ENCODE measurements at places on chromosomes 12 and 14.

DNA sequence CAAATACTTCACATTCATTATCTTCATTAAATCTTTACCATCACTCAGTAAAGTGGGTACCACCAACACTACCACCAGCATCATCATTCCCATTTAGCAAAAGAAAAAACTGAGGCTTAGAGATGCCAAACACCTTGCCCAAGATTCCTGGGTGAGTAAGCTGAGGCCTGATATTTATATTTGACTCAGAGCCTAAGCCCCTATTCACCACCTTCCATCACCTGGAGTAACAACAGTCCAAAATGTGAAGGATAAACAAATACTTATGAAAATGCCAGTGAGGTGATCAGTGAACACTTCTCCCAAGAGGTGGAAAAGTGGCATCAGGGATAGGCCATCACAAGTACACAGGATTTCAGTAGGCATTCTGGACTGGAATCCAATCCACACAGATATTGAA lies 3.7 kb downstream of the SLC38A1 start:
- no peak for DNase-seq

- DNase-seq = no peak
These were observed 6.1 kb downstream of the NDRG2 start for GRCh38 chr14:21018781-21019180.

DNA sequence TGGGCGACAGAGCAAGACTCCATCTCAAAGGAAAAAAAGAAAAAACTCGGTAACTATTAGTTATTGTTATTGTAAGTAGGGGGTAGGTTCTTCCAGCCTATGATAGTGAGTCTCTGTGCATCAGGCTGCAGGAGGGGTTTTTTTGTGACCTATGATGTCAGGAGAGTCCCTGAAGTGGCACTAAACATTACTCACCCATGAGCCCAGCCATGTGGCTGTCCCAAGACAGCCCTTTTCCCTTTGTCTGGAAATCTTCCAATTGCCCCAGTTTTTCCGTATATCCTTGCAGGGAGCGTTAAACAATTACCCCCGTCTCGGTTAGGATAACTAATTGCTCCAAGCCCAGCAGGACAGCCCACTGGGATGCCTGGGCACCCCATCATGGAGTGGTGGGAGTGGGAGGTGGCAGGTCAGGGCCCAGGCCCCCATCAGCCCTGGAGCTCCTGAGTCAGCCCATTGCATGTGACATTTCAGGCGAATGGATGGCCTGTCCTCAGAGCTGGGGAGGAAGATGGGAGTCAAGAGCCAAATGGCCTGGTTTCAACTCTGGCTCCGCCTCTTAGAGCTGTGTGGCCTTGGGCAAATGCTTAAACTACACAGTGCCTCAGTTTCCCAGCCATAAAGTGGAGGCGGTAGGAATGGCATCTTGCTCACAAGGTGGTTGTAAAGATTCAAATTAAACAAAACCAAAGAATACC lies 16.4 kb downstream of the PHETA1 start:
- no peak for DNase-seq

DNA sequence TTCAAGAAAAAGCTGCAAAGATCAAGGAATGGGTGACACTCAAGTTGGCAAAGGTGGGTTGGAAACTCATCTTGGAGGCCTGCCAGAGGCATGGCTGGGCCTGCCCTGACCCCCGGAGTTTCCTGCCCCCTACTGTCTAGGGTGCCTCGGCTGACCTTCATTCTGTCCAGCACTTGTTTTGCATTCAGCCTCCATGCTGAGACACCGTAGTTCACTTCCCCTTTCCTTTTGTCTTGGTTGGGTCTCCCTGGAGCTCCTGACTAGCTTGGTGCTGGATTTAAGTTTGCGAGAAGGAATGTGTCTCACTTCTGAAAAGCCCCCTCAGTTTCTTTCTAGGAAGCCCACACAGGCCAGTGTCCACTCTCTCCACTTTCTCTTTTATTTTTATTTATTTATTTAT lies 26.5 kb downstream of the PLEKHH1 start:
- no peak for DNase-seq

- DNase-seq = no peak
These were observed 174.4 kb upstream of the RPH3A start for GRCh38 chr12:112617153-112617505.

GRCh38 chr12:43841253-43841652 lies 5.4 kb downstream of the TMEM117 start:
- DNase-seq = no peak

- DNase-seq = peak; percentile 74
These were observed 2.0 kb downstream of the BHLHE41 start for GRCh38 chr12:26122681-26123481.

GRCh38 chr14:74238974-74239847 lies at the start of gene VSX2:
TSS of gene VSX2 (plus strand) at chr14:74239449. CDS start at chr14:74239562, 113 bp downstream.
- DNase-seq = no peak

- no peak for DNase-seq
These were observed 4.6 kb downstream of the FOXJ2 start for GRCh38 chr12:8037046-8037663.

DNA sequence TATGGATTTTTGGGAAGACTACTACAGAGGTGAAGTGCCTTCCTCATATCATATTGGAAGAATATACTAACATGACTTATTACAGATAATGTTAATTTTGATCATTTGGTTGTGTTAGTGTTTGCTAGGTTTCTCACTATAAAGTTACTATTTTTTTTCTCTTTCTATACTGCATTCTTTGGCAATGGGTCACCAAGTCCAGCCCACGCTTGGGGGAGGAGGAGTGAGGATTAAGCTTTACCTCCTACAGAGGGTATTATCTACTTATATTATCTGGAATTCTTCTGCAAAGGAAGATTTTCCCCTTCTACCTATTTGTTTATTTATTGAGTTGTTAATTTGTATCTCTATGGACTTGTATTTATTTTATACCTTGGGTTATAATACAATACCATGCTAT lies 31.5 kb downstream of the SCN8A start:
- DNase-seq = no peak

DNA sequence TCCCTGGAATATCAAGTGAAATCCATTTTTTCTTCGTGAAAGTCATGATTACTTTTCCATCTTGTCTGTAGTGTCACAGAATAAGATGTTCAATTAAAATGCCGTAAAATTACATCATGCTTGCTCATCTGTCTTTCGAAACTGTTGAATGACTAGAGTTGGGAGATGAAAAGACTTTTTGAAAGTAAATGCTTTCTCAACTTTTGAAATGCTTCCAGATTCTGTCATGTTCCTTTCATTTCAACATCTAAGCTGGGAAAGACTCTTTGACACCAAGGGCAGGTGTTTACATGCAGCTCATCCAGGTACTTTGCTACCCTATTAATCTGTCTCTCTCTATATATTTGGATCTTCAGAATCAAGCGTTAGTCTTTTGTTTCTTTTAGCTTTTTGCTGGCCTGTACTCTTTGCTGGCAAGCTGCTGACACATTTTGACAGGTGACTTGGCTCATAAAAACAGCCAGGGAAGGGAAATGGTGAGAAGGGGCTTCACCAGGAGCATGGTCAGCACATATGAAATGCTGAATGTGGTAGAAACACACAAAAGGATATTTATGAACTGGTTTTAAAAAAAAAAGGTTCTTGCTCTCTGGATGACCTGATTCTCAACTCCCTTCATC lies 77.0 kb upstream of the METAP2 start:
- no peak for DNase-seq

- no peak for DNase-seq
These were observed 366.8 kb upstream of the ATXN7L3B start for GRCh38 chr12:74170645-74171477.

GRCh38 chr14:31283578-31284252 lies 76.1 kb upstream of the HECTD1 start:
- no peak for DNase-seq

DNA sequence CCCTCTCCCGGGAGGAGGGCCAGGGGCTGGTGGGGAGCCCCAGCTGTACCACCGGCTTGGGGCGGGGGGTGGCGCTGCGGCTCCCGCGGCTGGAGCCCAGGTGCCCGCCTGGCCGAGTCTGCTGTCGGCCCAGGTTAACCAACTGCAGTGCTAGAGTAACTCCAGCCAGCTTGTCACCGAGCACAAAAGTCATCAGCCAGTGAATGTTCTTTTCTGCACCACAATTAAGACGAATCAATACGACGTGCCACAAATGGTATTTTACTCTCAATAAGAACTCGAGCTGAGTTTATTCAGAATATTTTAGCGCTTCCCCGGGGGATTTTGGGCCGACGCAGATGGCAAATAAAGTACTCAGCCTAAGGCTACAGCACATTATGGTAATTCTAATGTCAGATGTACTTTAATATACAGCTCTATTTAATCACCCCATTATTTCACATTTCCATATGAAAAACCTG lies 83.2 kb downstream of the BCL11B start:
- peak; percentile 49 for DNase-seq

DNA sequence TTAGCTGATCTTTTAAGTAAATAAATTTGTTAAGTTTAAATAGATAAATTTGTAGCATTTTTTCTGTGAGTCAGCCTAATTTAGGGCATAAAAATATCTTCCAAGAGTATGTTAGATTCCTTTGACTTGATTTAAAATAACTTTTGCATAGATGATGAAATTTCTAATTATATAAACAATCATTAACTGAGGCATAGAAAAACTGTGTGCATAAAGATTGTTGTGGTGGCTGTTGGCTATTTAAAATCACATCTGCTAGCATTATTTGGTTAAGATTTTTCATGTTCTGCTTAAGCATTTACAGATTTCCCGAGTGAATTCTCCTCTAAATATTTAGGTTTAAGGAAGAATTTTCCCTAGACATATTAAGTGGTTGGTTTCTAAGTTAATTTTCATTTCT lies 223.2 kb downstream of the FSCB start:
- no peak for DNase-seq

DNA sequence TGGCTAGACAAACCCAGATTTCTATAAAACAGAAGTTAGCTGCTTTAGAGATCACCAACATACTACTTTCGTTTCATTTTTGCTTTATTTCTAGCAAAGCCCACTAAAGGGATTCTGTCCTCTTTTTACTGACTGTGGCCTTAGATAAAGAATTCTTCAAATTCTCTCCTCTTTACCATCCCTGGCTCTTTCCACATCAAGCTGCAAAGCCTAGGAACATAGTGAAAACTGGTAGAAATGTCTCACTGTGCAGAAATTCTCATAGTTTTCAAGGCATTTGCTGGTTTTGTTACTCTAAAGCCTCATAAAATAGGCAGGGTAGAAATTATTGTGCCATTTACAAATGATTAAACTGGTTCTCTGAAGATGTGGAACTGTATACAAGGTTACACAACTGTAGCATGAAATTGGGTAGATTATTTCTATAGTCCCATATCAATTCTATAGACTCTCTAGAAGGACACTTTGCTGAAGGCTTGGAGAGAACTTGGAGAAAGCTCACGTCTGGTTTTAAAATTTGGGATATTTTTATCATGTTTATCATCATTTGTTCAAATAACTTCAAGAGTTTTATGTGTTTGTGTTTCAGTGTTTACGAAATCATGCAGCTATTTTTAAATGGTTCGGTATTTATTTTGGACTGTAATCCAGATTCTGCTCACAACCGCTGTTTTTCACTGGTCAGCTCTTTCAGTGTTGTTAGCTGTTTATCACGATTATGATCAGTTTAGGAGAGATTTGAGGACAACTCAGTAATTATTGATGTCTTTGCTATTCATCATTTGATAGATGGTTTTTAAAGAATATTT lies 36.7 kb upstream of the CSRP2 start:
- no peak for DNase-seq

- DNase-seq = no peak
These were observed 840 bp downstream of the DHRS7 start for GRCh38 chr14:60164404-60164711.

DNA sequence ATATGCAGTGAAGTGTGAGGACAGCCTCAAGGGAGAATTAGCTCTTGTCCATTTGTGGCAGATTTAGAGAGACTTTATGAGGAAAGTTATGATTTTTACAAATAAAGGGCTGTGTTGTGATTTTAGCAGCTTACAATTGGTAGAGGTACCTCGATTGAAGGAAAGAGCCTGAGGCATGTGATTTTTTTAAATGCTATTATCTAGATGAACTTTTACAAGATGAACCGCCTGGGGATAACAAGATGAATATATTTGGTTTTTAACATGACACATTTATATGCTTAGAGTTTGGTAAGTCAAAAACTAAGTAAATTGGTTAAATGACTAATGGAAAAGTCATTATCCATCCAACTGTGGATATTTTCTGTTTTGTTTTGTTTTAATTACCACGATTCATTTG lies 52.6 kb downstream of the AEBP2 start:
- no peak for DNase-seq

DNA sequence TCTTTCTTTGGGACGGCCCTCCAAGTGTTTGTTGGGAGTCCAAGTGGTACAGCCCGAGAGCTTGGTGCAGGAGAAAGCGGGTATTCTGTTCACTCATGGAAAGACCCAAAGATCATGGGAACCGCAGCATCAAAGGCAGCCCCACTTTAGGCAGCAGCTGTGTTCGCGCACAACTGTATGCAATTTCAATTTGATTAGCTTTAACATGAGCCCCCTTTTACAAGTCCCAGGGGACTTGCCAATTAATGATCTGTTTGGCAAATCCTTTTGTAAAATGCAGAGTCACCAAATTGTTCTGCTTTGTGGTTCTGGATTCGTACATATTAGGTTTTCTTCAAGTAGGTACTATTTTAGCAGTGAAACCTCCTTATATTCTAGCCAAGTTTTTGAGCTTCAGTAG lies 217.7 kb downstream of the AACS start:
- no peak for DNase-seq

- DNase-seq = no peak
These were observed 27.9 kb downstream of the RHOF start for GRCh38 chr12:121765573-121765972.

DNA sequence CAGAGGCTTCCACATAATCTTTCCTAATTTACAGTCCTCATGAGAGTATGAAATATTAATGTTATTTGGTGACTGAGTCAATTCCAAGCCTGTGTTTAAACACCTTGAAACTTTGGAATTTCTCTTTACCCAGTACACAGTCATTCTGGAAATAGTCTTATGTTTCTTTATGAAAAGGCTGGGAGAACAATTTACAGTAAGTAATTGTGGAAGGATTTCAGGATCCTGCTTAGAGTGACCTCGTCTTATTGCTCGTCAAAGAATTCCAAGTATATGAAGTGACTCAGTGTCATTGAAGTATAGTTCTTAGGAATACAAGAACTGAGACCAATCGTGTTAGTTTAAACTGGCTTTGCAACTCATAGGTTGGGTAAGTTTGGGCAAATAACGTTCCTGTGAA lies 634.2 kb downstream of the SLC16A7 start:
- DNase-seq = no peak

DNA sequence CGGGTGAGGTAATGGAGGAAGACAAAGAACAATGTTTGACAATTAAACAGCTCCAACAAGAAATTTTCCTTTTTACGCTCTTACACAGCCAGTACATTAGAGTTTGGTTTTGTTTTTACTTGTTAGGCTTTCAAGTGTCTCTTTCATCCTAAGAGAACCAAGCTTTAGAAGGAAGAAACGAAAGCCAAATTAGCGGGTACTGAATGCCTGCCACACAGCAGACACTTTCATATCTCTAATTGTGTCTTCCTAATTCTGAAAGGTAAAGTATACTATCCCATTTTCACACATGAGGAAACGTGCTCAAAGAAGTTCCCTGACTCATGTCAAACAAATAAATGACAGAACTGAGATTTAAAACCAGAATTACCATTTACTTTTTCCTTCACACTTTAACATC lies 65.0 kb downstream of the CDK17 start:
- no peak for DNase-seq

GRCh38 chr12:20063116-20063515 lies 305.2 kb upstream of the PDE3A start:
- DNase-seq = no peak

- no peak for DNase-seq
These were observed 42.3 kb downstream of the FAR2 start for GRCh38 chr12:29191267-29191850.
